H54 (cell line): ENCODE measurements at places on chromosomes 11 and 22.

DNA sequence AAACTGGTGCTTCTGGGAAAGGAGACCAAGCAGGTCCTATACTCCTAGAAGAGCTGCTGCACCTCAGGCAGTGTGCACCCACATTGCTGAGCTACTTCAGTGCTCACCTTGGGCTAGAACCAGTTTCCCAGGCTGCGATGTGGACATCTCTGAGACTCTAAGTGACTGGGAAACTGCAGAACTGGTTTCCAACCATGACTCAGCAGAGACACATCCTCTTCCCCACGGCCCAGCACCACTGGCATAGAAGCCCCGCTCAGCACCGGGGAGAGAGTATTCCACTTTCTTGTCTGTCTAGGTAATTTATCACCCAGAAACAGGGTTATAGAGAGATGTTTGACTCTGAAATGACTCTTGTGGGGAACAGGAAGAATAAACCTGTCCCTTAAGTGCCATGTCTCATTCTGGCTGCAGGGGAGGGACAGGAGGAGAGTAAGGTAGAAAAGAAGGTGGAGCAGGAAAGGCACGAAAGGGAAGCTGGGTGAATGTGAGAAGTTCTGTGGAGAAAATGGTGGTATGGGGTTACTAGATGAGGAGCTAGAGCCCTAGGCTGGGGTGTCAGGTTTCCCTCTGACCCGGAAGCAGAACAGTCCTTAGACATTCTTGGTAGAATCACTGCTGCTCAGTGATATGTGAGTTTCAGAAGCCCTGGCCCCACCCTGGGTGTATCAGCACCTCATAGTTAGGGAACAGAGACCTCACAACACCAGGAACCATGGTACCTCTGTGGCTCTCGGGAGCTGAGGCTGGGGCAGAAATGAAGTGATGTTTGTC lies 340.4 kb upstream of the NCAM1 start:
- DNase-seq = no peak

DNA sequence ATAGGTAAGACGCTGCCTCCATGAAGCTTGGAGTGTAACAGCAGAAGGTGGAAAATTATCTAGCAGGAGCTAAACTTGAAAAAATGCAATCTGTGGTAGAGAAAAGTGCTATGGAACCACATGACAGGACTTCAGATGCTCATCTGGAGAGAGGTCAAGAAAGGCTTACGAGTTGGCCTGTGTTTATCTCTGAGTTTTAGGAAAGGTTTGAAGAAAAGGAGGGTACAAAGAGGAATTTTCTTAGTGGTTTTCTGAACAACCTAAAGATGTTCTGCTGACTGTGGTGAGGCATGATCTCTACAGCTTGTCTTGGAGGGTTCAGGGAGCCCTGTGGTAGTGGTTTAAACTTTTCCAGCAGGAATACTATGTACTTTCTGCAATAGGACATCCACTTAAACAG lies 8.2 kb downstream of the FJX1 start:
- no peak for DNase-seq

- peak; percentile 73 for DNase-seq
Measured at GRCh38 chr11:19679952-19680828, 32.4 kb upstream of the NAV2 start.

- DNase-seq = no peak
Measured at GRCh38 chr11:132644520-132645239, 887.6 kb downstream of the OPCML start.

DNA sequence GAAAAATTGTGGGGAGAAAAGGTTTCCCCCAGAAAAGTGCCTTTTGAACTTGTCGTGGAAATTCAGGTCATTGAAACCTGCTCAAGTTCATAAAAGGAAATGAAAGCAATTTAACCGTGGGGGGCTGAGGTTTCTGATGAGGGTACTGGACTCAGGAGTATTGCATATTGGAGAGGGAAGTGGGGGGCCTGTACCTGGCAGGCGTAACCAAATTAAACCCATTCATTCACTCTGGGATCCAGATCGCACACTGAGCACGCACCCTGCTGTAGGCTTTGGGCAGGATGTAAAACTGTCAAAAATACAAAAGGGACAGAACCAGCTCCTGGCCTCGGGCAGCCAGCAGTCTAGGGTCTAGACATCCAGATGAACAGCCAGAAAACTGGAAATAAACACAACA lies 1517.4 kb downstream of the BRD1 start:
- DNase-seq = no peak

GRCh38 chr11:115751243-115752015 lies 247.2 kb upstream of the CADM1 start:
- DNase-seq = no peak

DNA sequence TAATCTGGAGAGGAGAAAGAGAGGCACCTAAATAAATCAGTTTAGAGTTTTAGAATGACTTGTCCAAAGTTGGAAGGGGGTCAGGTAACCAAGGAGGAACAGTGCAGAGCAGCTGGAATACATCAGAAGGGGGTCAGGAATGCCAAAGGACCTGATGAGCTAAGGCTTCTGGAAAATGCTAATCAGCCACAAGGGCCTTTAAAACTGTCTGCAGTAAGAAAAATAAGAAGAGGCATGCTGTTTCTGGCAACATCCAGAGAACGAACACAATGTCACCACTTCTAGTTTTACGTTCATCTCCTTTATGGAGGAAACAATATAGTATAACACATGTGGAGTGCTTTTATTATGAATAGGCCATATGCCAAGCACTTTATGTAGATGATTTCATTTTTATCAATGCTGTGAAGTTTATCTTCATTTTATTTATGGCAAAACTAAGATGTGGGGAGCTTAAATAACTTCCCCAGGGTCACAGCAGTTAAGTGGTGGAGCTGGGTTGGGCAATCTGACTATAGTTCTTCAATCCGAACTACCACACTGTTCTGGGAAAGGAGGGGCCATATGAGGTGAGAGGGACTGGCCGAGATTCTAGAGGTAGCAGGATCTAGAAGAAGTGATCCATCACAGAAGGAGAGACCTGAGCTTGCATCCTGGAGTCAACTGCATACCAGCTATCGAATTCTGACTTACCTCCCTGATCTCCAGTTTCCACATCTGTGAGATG lies 22.6 kb downstream of the ACO2 start:
- no peak for DNase-seq

GRCh38 chr11:93519179-93519578 lies 24.0 kb downstream of the SMCO4 start:
- no peak for DNase-seq

GRCh38 chr22:45612940-45613339 lies 58.7 kb upstream of the ATXN10 start:
- no peak for DNase-seq

DNA sequence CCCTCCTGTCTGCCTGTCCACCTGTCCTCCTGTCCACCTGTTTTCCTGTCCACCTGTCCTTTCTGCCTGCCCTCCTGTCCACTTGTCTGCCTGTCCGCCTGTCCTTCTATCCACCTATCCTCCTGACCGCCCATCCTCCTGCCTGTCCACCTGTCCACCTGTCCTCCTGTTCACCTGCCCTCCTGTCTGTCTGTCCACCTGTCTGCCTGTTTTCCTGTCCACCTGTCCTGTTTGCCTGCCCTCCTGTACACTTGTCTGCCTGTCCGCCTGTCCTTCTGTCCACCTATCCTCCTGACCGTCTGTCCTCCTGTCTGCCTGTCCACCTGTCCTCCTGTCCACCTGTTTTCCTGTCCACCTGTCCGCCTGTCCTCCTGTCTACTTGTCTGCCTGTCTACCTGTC lies 682.8 kb downstream of the TBC1D22A start:
- DNase-seq = no peak

DNA sequence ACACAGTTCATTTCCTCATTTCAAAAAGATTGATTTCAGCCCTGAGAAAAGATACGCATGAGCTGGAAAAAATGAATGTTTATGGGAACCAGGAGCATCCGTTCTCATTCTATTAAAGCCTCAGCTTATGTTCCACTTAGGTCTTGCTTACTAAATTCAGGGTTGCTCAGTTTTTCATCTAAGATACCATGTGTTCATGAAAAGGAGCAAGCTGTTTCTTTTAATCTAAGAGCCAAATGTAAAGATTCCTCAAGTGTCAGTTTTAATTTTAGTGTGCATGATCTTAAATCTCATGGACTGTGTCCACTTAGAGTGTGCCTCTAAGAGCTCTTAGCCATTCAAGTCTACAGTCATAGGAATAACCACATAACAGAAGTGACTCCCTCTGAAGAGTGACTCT lies 141.5 kb upstream of the ARHGAP42 start:
- no peak for DNase-seq

GRCh38 chr11:70029115-70029860 lies 48.8 kb upstream of the ANO1 start:
- DNase-seq = no peak

DNA sequence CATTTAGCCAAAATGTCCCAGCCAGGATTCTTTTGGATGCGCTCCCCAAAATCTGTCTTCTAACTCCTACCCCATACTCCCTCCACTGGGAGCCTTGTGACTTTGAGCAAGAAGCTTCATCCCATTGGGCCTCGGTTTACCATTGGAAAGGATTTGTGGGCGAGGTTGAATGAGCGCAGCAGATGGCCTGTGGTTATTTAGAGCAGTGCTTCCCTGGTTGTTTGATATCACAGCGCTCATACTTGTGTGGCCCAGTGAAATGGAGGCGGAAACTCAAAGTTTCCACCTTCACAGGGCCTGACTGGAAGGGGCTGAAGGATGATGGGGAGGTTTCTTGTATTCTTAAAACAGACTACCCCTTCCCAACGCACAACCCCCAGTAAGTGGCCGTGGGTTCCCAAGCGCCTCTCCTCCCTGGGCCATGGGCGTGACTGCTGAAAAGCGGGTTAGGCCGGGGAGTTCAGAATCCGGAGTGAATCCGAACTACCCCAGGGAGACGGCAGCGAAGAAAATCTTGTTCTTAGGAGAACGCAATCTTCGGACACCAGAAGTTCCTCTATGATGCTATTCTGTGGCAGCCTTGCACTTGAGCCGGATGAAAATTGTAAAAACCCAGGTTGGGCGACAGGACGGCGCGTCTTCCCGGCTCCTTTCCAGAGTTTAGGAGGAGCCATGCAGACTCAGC lies 1.2 kb upstream of the ATF4 start:
- no peak for DNase-seq

DNA sequence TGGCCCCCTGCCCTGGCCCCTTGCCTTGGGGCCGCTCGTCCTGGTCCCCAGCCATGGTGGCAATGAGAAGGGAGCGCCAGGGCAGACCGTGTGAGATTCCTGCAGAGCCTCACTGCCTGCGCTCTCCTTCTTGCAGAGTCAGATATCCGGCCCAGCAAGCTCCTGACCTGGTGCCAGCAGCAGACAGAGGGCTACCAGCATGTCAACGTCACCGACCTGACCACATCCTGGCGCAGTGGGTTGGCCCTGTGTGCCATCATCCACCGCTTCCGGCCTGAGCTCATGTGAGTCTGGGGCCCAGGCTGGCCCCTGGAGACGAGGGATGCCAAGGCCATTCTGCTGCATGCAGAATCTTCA lies 114.1 kb downstream of the MICAL2 start:
- DNase-seq = peak; percentile 93

GRCh38 chr11:110689306-110689705 lies 22.9 kb downstream of the ARHGAP20 start:
- no peak for DNase-seq

- DNase-seq = no peak
Measured at GRCh38 chr11:95100856-95101507, 11.3 kb downstream of the ENDOD1 start.

GRCh38 chr22:48192920-48193319 lies 1430.5 kb downstream of the TBC1D22A start:
- DNase-seq = no peak

GRCh38 chr11:773425-773824 lies 3.9 kb downstream of the GATD1 start:
- DNase-seq = no peak

- no peak for DNase-seq
Measured at GRCh38 chr11:65315866-65316226, 1.2 kb downstream of the CDC42EP2 start.

- DNase-seq = no peak
Measured at GRCh38 chr11:62507125-62507422, 39.5 kb downstream of the AHNAK start.
